ENCODE measurements at places on chromosomes 7 and 10.

- DNase-seq: no peak
Observed at GRCh38 chr10:69055241-69055640, 32.7 kb upstream of the SRGN start.

DNA sequence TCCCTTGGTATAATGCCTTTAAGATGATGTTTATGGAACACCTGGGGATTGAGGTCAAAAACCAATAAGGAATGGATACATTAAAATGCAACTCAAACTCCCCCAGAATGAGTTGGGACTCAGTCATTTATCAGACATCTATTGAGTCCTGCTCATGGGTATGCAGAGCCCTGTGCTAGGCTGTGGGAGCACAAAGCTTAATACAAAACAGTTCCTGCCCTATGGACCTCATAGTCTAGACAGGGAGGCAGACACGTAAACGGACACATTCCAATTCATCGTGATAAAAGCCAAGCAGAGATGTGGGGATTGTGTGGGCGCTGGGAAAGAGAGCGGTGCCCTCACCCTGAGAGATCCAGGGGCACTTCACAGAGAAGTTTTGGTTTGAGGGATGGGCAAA lies 181.7 kb downstream of the PTEN start:
- no peak for DNase-seq

DNA sequence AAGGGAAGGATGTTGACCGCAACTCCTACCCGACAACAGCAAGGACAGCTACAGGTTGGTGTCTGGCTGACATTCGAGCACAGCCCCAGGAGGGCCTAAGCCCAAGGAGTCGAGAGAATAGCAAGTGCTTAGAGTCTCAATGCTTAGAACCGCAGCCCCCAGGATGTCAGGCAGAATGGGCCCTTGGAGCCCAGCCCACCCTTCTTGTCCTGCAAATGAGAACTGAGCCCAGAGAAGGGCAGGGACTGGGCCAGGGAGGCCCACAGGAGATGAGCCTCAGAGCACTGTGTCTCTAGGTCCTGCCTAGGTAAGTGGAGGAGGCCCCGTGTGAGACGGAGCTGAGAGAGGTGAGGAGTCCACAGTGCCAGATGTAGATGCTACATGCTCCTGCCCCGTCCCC lies 173.3 kb upstream of the ZMIZ1 start:
- DNase-seq: no peak

GRCh38 chr10:75497997-75498883 lies 66.8 kb downstream of the LRMDA start:
- no peak for DNase-seq

- peak; percentile 26 for DNase-seq
Observed at GRCh38 chr10:92590623-92591549, 2.0 kb upstream of the KIF11 start.

GRCh38 chr10:99685597-99685967 lies 26.3 kb downstream of the ENTPD7 start:
- DNase-seq: no peak

GRCh38 chr10:119326167-119326566 lies 118.8 kb downstream of the GRK5 start:
- DNase-seq: no peak

- DNase-seq: no peak
Observed at GRCh38 chr10:454860-455259, 234.6 kb downstream of the DIP2C start.

DNA sequence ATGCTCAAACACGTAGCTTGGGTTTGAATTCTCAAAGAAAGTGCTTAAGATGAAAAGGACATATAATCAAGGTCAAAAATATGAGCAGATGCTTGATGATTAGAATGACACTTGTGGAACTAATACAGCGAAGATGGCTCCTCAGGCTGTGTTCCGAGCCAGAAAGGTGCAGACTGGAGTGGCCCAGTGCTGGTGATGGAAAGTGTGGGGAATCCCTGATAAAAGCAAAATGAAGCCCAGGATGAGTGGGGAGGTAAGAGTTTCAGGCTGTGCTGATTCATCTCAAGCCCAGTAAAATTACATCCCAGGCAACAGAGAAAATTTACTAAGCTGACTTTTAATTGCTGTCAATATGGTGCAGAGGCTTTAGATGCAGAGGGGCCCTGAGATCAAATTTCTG lies 77.8 kb upstream of the IKZF1 start:
- no peak for DNase-seq

DNA sequence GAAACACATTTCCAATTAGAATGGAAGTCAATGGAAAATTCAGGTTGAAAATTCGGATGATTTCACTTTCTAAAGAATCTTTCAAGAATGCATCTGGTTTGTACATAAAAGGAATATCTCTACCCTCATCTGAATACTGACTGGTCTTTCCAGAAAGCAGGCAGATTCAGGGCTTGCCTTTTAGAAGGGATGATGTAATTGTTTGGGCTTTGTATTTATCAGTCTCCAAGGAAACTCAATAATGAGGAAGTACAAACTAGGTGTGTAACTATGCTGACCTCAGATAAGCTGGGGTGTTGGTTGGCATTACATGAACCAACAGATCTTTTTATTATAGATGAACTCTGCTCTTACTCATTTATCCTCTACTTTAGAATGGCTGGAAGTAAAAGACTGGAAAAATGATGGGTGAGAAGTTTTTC lies 24.1 kb downstream of the PDLIM1 start:
- peak; percentile 56 for DNase-seq

GRCh38 chr7:89073776-89074175 lies 278.2 kb upstream of the TEX47 start:
- DNase-seq: no peak

DNA sequence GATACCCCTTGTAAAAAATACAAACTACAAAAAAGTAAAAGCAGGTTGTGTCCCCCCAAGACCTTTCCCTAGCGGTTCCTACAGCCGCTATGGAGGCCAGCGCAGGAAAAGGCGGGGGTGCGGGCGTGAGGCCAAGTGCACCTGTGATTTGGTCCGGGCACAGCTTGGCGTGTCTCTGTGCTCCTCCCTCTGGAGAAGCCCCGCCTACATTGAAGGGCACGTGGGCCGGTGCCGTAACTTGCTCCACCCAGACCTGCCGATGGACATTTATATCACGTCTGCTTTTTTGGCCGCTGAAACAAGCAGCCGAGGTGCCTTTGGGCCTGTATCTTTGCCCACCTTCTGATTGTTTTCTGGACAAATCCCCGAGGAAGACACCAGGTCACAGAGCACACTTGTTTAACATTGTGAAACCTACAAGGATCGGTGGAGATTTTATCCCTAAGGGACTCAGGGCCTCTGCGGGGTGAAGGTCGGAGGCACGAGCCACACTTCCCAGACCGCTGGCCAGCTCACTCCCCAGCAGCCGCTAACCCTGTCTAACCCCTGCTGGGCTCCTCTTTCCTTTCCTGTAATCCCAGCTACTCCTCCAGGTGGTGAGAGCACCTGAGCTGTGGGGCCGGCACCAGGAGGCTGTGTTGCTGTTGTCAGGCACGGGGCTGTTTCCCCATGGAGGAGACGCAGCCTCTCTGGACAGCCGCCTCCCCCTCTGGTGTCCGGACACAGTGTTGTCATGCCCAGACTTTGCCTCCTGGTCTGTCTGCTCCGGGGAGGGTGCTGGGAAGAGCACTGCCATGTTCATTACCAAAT lies 18.8 kb upstream of the INPP5A start:
- DNase-seq: no peak

DNA sequence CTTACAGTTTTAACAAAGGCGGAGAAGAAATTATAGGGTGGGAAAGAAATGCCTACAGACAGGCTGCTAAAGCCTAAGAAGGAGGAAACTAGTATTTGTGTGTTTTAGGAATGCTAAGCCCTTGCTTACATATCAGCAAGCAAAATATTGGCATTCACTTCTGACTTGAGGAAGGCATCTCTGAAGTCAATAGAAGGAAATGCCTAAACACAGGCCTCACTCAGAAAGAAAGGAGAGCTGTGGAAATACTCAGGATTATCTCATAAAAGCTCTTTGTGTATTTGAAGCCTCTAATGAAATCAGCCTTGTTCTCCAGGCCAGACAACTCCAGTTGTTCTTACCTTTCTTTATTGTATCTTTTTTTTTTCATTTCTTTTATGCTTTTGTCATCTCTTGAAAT lies 158.0 kb downstream of the AUTS2 start:
- no peak for DNase-seq

DNA sequence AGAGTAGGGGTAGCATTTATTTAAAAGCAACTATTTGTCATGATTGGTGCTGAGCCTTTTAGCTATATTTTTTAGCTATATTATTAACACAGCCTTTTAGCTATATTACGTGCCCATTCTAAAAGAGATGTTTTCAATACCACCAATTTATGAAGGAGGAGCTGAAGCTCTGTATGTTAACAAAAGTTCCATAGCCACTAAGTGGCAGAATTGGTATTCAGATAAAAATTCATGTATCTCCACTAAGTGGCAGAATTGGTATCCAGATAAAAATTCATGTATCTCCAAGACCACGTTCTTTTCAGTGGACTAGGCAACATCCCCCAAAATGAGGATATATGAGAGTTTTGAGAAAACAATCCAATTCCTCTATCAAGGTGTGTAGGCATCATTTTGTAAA lies 268.6 kb downstream of the HGF start:
- no peak for DNase-seq

- no peak for DNase-seq
Observed at GRCh38 chr10:93613126-93613525, 789 bp downstream of the PDE6C start.

DNA sequence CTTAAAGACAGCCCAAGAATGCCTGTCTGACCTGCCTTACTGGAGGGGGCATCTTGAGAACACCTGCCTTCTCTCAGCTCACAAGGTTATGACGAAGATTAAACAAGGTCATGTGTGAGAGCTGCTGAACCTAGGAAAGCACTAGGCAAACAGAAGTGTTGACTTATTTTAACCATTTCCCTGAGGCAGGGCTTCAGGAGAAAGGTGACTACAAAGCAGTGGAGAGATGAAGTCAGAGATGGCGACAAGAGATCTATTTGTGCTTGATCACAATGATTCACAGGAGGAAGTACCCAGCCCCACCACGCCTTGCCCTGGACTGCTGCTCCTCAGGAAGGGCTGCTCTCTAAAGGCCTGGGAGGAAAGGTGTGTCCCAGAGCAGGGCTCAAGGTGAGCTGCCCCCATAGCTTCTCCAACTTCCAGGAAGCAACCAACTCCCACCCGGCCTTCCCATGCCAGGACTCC lies 27.8 kb downstream of the STN1 start:
- DNase-seq: no peak

DNA sequence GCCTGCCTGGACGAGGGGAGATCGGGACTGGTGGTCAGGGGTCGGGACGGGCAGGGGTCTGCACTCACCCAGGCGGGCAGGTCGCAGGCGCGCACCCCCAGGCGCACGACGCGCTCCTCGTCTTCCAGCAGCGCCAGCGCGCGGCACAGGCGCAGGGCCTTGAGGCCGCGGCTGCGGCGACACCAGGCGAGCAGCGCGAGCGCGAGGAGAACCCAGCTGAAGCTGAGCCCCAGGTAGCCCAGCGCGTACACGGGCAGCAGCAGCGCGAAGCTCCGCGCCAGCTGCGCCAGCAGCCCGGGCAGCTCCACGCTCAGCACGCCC lies 328 bp downstream of the ESYT2 start:
- peak; percentile 51 for DNase-seq

DNA sequence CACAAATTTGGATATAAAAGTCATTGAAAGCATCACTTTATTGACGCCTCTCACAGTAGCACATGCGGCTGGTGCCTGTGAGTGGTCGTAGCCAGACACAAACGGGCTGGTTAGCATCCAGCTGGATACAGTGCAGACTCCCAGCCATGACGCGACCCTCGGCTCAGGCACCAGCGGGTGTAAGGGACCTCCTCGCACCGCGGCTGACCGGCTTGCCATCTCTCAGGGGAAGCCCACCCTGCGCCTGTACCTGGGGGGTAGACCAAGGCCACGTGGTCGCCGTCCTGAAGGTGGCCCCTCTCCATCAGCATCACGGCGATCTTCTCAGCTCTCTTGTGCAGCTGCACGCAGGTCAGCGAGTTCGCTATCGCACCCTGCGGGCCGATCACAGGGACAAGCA lies 213.8 kb downstream of the ZMYND11 start:
- no peak for DNase-seq

DNA sequence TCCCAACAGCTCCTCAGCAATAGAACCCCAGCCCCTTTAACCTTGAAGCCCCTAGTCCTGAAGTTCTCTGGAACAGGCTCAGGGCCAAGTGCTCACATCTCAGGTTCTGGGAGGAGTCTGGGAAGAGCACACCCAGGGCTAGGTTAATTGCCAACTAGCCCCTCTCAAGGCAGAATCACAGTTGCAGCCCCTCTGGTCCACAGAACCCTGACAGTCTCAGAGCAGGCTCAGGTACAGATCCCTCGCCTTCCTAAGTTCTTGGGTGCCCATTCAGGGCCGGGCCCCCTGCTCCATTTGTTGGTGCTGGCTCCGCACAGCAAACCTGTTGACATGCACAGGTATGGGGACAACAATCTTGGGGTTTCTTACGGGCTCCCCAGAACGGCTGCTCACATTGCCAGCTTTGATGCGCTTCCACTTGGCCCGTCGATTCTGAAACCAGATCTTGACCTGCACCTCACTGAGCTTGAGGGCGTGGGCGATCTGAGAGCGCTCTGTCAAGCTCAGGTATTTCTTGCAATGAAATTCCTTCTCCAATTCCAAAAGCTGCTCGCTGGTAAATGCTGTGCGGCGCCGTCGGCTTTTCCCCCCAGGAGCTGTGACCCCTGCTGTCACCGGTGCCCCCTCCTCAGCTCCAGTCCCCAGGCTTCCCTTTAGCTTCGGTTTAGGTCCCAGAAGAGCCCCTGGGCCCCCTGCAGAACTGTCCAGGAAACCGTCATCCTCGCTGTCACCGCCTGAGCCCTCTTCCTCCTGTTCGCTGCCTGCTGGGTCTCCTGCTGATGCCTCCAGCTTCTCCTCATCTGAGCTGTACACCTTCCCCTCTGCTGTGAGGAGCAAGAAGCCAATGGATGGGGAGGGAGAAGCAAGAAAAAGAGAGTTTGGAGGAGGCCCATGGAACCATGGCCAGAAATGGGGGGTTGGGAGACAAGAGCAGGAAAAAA lies 18.9 kb downstream of the GBX1 start:
- no peak for DNase-seq

DNA sequence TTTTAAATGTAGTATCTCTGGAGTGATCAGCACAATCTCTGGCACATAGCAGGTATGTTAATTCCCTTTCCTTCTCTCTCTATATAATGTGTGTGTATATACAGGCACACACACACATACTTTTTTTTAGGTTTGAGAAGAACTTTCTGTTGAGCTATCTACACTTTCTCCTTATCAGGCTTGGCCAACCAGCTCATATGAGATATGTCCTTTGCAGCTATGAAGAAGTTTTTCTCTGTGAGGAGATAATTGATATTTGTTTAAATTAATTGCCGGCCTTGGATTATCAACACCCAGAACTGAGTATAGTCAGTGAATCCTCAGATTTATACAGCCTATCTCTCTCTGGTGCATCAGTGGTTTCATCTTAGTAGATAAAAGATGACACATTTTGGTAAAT lies 2.3 kb upstream of the MCU start:
- no peak for DNase-seq

Data from neuronal stem cell (in vitro differentiated cells).